Fibroblast of skin of right biceps (primary cell): ENCODE measurements at places on chromosomes 7 and 10.

GRCh38 chr10:93461109-93461806, 20.9 kb downstream of the MYOF start:
- peak; percentile 45 for DNase-seq

GRCh38 chr7:84654273-84654672, 459.7 kb upstream of the SEMA3A start:
- DNase-seq, result no peak

- no peak for DNase-seq
These were observed 85.8 kb downstream of the LHFPL3 start for GRCh38 chr7:104414216-104414615.

- DNase-seq, result peak; percentile 27
These were observed 82.6 kb downstream of the CACNB2 start for GRCh38 chr10:18222866-18223265.

GRCh38 chr7:122864016-122864415, 22.2 kb downstream of the CADPS2 start:
- no peak for DNase-seq

DNA sequence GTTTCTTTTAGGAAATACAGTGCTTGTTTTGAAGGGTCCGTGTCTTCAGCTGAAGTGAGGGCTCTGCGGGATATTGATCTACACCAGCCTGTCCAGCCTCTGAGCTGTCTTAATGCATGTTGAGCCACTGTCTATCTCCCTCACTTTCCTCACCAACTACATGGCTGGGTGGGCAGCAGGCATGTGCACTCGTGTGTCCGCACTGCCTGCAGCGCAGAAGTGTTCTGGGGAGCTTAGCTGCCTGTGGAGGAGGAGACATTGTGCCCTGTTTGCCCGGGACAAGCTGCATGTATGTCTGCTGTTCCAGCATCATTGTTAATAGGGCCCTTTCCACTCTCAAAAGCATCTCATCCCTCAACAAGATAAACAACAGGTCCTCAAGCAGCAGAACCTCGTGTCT, 133.1 kb upstream of the EEPD1 start:
- no peak for DNase-seq

DNA sequence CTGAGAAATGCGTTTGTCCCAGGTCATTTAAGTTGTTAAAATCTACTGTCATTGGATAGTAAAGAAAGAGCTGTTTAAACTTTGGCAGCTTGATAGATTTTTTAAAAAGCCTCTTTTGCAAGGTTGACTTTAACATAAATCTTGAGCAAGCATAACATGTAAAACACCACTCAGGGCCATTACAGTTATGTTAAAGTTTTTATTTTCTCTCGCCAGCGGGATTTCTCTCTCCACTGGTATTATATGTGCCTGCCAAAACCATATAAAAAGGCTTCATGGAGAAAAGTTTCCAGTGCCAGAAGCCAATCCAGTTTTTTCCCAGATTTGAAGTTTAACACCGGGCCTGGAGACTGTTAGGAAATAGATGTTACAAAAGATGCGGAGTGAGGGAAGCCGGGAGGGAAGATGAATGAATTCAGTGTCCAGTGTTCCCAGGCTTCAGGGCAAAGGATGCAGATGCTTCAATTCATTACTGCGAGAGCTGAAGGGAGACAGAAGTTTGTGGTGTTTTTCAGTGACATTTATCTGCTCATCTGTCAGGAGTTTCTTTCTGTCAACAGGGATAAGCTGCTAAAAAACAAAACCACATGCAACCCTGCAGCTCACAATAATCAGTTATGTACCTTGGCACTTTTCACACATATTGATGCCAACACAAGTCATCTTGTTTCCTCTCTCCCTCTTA, 155.5 kb downstream of the SPAG6 start:
- no peak for DNase-seq

DNA sequence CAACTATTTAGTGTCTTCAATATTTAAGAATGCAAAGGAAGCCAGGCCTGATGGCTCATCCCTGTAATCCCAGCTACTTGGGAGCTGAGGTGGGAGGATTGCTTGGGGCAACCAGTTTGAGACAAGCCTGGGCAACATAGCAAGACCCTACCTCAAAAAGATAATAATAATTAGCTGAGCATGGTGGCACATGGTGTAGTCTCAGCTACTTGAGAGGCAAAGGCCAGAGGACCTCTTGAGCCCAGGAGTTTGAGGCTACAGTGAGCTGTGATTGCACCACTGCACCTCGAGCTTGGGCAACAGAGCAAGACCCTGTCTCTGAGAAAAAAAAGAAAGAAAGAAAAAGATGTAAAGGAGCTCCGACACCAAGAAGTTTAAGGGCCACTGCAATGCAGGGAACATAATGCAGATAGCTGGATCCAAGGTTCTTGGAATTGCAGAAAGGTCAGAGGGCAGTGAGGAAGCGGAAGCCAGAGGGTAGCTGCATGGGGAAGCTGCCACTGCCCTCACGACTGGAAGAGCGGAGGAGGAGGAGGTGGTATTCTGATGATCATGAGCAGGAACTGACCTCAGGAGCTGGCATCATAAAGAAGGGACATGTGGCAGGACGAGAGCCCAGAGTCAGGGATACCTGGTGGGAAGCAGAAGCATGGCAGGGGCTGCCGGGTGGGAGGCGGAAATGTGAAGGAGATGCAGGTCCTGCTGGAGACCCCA, 60.2 kb upstream of the PODXL start:
- DNase-seq, result no peak

DNA sequence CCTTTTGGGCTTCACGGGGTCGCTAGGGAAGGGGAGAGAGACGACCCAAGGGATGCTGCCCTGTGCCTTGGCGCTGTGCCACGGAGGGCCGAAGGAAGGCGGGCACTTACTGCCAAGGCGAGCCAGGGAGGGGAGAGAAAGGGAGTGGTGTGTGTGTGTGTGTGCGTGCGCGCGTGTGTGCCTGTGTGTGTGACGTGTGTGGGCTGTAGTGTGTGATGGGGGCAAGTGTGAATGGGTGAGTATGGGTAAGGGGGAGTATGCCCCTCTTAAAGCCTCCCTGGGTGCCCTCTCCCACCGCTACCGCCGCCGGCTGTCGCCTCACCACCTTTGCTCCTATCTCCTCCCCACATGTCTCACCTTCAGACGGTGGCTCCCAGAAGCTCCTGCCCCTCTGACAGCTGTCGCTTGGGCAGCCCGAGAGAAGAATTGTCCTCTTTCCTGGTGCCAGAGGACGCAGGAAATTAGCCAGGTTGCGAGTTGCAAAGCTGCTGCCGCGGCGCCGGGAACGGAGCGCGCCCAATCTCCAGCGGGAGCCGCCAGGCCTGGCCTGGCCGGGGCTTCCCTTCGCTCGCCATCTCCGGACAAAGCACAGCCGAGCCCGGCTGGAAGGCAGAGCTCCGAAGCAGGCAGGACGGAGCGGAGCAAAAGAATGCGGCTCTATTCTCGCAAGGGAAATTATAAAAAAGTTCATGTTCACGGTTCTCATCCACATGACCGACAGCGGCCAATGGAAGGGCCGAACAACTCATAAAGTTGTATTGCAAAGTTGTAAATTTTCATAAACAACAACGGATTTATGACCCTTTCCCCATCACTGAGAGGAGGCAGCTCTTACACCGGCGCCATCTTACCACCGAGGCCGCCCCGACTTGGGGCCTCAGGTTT, at the start of gene HOXA3:
Gene HOXA3 (minus strand): TSS at position 653 of the 885 bp plus-strand sequence. CDS start 41,943 bp downstream, outside the sequence.
- peak; percentile 60 for DNase-seq

- no peak for DNase-seq
These were observed 5.6 kb downstream of the NPC1L1 start for GRCh38 chr7:44535348-44536064.

GRCh38 chr10:100986623-100986951, 710 bp downstream of the MRPL43 start:
- no peak for DNase-seq
